AG04450 (cell line): ENCODE measurements at places on chromosomes 5 and 9. TPM values are rescaled to one million over a fixed set of nuclear protein-coding genes. Genes with fewer than 3 reads are reported as not detected.

GRCh38 chr5:128904805-128905567, 60.3 kb upstream of the SLC27A6 start:
- DNase-seq, result no peak

DNA sequence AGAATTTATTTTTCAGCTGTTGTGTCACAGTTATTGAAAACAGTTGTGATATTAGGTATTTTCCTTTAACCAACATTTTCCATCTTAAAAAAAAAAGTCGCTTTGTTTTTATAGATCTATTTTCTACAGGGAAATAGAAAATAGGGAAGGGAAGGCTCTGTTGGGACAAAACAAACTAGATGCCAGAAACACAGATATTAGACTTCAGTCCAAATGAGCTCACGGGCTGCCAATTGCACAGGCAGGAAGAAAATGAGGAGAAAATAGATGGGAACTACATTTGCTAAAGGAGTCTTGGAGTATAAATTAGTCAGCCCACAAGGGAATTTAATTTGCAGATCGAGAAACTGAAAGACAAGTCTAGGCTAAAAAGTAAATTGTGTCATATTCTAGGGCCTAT, 21.4 kb upstream of the ISOC1 start:
- no peak for DNase-seq

DNA sequence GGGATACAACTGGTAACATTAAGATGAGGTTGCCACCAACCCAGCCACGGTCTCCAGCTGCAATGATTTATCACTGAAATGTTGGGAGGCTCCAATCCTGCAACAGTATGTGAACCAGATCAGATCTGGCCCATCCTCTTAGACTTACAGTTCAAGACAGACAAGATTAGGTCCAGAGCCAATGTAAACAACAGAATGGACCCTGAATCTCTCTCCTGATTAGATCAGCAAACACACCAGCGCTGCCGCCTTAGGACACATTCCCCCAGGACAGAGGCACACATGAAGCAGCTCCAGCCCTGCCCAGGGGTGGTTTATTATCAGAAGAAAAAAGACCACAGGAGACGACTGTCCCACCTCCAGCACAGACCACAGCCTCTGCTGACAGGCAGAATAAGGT, 82.1 kb downstream of the SLIT3 start:
- no peak for DNase-seq

GRCh38 chr5:153974131-153974812, 64.4 kb downstream of the FAM114A2 start:
- peak; percentile 6 for DNase-seq

GRCh38 chr5:148790545-148791333, 35.7 kb upstream of the ADRB2 start:
- DNase-seq, result no peak

DNA sequence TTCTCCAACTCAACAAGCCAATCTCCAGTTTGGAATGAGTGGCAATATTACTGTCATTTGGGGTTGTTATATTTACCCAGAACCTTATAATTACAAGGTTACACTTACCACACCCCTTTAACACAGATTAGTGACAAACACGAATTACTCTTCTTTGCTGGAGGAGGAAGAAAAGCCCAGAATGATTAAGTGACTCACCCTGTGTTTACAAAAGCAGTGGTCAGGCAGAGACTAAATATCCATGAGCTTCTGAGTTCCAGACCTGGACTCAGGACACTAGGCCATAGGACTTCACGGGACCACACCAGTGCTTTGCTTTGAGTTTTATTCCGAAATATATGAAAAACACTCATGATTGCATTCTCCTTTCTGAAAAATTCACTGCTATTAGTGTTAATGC, 370.8 kb downstream of the TLE1 start:
- peak; percentile 4 for DNase-seq

GRCh38 chr5:111061618-111062017, 9.9 kb upstream of the TSLP start:
- DNase-seq, result no peak

DNA sequence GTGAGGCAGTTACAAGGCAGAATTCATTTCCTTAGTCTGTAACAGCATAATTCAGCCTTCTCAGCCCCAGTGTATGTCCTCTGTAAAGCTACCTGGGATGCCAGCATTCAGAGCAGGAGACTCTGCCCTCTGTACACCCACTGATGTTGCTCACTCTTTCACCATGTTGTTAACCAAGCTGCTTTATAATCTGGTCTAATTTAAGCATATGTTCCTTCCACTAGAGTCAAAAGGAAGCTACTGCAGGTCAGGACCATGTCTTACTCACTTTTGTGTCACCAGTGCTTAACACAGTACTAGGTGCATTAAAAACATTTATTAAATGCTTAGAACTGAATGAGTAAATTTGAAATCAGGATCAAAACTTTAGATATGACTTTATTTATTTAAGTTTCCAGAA, 185.6 kb downstream of the FBXL17 start:
- DNase-seq, result no peak

DNA sequence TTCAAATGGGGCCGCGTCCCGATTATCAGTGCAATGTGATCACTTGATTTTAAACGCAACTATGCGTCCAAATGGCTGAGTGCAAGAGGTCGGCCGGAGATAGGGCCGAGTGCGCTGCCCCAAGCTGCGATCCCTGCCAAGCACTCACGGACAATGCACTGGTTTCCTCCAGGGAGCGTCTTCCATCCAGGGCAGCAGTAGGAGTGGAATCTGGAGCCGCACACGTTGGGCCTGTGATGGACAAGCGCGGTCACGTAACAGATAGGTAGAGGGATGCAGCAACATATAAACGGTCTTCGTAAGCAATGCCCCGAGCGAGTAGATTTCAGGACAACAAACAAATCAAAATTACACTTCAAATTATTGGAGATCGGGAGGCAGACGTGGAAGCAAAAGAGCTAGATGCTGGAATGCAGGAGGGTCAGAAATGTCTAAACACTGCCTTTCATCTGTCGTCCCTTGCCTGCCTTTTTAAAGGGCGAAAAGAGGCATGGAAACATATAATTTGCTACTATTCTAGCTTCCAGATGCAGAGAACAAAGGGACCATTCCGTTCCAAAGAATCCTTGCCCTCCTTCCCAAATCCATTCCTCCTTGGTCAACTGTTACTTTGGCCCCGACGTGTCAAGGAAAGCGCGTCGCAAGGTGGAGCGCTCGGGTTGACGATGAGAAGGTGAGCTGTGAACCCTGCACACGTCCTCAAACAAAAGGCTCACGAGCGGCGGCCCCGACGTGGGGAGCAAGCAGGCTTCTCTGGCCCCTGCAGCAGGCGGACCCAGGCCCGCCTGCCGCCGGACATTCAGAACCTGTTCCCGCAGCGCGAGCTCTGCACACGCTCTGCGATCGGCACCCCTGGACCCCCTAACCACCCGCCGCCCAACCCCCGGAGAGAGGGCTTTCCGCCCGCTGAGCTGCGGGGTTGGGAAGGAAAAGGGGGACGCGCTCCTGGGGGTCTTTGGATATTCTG, 1.5 kb downstream of the FBN2 start:
- DNase-seq, result no peak

- DNase-seq, result no peak
Measured at GRCh38 chr9:11088821-11089374, 476.1 kb upstream of the PTPRD start.

DNA sequence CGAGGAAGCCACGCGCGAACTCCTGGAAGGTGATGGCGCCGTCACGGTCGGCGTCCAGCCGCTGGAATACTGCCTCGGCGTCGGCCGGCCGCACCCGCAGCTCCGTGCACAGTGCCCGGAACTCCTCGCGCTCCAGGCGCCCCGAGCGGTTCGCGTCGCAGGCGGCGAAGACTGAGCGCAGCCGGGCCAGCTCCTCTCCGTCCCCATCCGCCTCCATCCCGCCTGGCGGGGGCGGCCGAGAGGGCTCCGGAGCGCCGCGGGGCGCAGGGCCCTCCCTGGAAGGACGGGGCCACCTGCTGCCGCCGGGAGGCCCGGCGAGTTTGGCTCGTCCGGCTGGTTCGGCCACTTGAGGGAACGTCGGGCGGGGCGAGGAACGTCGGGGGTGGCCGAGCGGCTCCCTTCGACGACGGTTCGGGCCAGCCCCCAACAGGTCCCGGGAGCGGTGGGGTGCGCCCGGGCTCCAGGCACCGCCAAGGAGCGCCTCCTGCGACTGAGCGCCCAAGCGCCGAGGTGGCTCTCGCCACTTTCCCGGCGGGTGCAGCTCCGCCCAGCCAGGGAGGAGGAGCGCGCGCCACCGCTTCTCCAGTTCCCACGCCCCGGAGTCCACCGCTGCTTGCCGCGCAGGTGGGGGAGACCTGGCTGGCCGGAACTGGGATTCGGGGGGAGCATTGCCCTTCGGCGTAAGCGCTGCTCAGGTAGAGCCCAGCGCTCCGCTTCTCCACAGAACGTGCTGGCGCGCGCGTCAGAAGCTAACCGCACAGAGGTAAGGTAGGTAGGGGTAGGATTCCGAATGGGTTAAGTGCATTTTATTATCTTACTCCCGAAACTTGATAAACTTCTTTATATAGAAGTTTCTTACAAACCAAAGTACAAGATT, at the start of gene RASEF:
RASEF (minus strand) TSS at position 492 of the 877 bp plus-strand sequence; CDS start at position 217, 275 bp downstream.
- no peak for DNase-seq

GRCh38 chr5:1931604-1932231, 49.0 kb upstream of the IRX4 start:
- DNase-seq, result no peak

DNA sequence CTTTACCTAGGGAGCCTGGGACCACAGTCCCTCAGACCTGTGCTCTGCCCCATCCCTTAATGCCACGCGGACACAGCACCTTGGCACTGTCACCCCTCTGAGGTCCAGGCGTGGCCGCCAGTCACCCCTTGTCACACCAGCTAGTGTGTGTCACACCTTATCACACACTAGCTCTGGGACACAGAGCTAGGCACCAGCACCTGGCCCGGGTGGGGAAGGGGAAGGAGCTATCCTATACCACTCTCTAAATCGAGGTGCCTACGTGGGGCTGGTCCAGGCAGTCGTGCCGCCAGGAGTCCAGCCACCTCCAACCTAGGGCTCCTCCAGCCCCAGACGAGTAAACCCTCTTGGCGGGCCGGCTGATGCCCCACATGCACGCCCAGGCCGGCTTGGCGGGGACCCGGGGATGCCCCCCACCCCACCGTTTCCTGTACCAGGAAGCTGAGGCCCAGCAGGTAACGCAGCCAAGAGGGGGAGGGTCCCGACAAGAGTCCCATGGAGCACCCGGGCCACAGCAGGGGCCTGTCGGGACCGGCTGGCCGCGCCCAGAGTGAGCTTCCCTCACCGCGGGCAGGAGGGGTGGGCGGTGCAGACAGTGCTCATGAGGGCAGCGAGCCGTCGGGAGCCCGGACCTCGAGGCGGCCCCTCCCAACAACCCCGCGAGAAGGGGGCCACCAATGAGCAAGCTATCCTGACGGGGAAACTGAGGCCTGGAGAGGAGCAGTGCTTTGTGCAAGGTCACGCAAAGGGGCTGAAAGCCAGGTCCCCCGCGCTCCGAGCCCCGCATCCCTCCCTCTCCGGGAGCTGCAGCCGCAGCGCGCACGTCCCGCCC, 550 bp downstream of the CORO2A start:
- no peak for DNase-seq

DNA sequence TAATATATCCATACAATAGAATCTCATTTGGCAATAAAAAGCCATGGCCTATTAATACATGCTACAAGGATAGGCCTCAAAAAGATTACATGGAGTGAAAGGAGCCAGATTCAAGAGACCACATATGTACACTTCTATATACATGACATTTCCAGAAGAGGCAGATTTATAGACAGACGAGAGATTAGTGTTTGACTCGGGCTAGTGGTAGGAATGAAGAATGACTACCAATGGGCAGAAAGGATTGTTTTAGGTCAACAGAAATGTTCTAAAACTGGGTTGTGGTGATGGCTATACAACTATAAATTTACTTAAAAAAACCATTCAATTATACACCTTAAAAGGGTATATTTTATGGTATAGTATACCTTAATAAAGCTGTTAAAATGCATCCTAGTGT, 41.9 kb downstream of the SETX start:
- DNase-seq, result no peak

- DNase-seq, result peak; percentile 42
Measured at GRCh38 chr5:95530416-95530815, 24.4 kb downstream of the SKIC3 start.

DNA sequence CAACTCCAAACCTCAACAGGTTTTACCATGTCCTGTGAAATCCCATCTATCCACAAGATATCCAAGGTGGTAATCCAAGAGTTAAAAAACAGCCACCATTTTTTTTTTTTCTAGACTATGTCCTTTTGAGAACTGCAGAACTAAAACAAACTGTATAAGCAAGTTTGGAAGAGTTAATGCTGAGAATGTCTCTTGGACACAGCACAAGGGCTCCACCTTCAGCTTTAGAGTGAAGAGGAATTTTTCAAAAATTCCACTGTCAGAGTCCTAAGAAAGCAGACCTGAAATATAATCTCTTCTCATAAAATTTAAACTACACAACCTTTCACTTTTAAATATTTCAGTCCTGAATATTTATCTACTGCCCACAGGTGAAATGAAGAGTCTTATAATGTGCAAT, 167.8 kb upstream of the CCNG1 start:
- no peak for DNase-seq

- no peak for DNase-seq
Measured at GRCh38 chr5:174522480-174523260, 201.7 kb upstream of the MSX2 start.

DNA sequence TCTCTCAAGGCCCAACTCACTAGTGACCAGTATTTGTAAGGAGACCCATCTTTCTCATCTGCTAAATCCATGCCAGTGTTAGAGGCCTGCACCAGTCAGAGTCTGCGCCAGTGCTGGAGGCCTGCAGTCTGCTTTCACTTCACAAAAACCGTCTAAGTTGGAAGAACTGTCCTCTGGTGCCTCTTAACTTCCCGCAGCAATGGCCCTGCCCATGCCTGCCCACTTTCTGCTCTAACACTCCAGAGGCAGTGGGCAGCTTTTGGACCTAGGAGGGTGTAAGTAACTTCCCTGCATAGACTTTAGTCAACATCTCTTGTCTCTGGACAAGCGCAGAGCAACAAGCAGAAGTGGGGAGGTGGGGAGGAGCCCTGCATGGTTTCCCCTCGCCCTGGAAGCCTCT, 152.9 kb downstream of the AUH start:
- no peak for DNase-seq

- no peak for DNase-seq
Measured at GRCh38 chr9:135190789-135191577, 103.5 kb downstream of the OLFM1 start.

- DNase-seq, result no peak
Measured at GRCh38 chr9:116436121-116436520, 251.0 kb upstream of the TRIM32 start.

GRCh38 chr9:91948597-91949391, 1.2 kb downstream of the ROR2 start:
- DNase-seq, result no peak

The KIF20A gene
- 21.8 and 25.4 TPM in 2 replicates for polyA plus RNA-seq

The SPINK13 gene
- polyA plus RNA-seq, result not detected in 2 replicates

The G3BP1 gene
- 87.7 and 101 TPM in 2 replicates for polyA plus RNA-seq

The PCDHGA8 gene
- polyA plus RNA-seq, result 0.93 and 1.1 TPM in 2 replicates

The ZNG1F gene
- polyA plus RNA-seq, result 4.6 and 7.6 TPM in 2 replicates

The FBXL7 gene
- polyA plus RNA-seq, result 10.4 and 11.7 TPM in 2 replicates

The POU5F2 gene
- polyA plus RNA-seq, result 0.04 and 0.09 TPM in 2 replicates

The IQGAP2 gene
- 0.63 and 0.84 TPM in 2 replicates for polyA plus RNA-seq
